ENCODE measurements at places on chromosomes 11 and 22.
A peak's percentile ranks its signal among the peaks of the same experiment; 100 is the strongest.

DNA sequence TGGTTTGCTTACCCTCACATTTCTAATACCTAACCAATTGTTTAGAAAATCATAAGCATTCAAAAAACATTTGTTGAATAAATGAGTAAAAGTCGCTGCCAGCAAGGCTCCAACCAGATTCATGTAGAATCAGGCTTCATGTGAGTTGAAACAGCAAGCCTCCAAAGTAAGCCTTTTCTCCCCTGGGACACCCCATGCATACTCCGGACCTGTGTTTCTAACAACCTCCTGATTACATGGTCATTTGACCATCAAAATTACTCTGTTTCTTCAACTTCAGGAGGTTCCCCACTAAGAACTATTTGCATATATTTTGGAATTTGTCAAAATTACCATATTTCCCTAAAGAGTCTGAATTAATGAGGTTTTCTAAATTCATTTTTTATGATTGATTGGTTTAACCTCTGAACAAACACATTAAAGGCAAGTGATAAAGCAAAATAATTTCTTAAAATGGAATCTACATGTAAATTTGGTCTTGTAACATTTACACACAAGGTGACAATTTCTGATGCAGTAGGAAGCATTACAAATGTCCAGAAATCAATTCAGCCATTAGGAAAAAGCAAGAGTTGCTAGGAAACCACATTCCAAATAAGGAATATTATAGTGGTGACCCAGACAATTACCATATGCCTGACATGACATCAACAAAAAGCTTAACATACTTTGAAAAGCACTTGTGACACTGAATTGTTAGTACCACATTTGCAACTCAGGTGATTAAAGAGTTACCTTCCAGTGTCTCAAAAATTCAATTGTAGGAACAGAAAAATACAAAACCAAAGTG lies 252.6 kb downstream of the GUCY1A2 start:
- DNase-seq: no peak

GRCh38 chr11:118641397-118642019 lies 34.1 kb downstream of the PHLDB1 start:
- peak; percentile 99 for DNase-seq

DNA sequence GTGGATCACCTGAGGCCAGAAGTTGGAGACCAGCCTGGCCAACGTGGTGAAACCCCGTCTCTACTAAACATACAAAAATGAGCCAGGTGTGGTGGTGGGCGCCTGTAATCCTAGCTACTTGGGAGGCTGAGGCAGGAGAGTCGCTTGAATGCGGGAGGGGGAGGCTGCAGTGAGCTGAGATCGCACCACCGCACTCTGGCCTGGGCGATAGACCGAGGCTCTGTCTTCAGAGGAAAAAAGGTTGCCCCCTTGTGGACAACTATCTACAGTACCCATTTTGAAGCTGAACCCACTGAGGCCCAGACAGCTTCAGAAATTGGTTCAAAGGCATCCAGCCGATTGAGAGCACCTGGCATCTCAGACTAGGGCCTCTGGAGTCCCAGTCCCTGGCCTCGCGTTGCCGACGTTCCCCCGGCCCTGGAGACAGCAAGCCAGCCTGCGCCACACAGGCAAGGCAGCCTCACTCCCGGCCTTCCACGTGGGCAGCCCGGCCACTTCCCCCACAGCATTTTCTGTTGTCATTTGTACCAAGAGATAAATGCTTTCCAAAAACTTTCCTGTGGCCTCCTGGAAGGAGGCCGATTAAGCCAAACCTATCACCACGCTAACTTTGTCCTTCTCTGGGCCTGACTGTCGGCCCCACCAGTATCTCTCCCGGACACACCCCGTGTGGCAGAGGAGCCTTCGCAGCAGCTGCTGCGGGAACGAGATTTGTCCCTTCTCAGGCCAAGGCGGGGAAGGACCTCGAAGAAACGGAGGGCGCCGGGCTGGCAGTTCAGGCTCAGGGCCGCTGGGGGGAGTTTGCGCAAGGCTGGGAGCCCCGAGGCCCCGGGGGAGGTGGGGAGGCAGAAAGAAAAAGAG lies 82.8 kb downstream of the FLI1 start:
- no peak for DNase-seq

DNA sequence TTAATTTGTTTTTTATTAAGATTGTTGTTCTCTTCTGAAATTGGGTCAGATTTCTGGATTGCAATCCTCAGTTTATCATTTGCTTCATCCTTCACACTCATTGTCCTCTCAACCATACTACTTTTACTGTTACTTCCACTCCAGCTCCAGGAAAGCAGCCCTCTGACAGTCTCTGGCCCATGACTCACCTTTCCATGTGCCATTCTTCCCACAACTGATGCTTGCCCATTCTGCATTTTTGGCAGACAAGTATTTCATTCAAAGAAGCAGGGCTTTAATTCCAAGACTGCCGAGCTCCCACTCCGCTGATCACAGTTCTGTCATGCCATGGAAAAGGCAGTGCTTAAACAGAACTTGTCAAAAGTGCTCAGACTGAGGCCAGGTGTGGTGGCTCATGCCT lies 139.2 kb downstream of the WNT11 start:
- DNase-seq: no peak

GRCh38 chr11:70824605-70825245 lies 426.4 kb downstream of the CTTN start:
- DNase-seq: peak; percentile 56

GRCh38 chr11:28537822-28538221 lies 429.6 kb downstream of the METTL15 start:
- no peak for DNase-seq

DNA sequence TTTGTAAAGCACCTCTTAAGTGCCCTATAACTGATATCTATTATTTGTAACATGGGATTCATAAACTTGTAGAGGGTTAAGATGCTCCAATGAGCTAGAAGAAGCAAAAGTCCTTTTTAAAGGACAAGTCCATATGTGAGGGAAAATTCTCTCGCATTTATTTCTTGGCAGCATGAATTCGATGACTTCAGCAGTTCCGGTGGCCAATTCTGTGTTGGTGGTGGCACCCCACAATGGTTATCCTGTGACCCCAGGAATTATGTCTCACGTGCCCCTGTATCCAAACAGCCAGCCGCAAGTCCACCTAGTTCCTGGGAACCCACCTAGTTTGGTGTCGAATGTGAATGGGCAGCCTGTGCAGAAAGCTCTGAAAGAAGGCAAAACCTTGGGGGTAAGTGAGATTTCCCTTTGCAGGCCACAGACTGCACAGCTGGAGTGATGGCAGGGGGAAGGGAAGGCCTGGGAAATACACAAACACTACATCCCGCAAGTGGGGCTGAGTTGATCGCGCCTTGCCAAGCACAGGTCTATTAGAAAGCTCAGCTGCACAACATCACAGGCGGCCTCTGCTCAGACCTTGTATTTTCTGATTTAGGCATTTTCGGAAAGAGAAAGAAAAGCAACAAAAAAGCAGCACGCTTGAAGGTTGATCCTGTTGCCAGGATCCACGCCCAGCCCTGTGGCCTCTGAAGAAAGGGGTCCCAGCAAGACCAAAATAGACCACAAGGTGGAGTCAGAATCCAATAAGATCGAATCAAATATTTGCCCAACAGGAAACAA lies 1.5 kb downstream of the MS4A8 start:
- no peak for DNase-seq

DNA sequence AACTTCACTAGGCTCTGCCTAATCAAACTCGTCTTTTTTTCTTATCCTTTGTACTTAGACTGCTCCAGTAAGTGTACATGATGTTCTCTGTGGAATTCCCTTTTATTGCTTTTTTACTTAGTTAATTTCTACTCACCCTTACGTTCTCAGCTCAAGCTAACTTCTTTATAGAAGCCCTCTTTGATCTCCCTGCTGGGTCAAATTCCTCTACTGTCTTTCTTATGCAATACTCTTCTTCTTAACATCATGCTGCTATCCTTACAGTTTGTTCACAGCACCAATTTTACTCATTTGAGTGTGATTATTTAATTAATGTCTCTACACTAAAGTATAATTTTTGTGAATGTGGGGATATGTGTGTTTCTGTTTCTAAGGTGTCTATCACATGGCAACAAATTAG lies 498.3 kb downstream of the CNTN5 start:
- DNase-seq: no peak

DNA sequence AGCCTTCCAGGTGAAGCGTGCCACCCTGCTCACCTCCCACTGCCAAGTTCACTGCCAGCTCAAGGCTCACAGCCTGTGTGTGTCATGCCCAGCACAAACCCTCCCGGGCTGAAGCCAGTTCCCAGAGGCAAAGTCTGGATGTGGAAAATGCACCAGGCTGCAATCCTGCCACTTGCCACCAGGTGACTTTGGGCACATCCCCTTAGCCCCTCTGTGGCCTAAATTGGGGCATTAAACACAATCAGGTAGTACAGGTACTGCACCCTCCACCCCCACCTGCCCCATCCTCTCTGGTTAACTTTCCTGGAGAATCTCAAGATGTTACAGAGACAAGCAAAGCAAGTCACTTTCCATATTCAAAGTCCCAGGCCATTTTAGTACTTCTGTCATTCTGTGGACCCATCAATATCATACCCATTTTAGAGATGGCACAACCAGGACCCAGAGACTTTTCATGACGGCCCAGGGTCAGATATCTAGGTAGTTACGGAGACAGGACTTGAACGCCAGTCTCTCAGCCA lies 1.8 kb upstream of the RASD2 start:
- no peak for DNase-seq

DNA sequence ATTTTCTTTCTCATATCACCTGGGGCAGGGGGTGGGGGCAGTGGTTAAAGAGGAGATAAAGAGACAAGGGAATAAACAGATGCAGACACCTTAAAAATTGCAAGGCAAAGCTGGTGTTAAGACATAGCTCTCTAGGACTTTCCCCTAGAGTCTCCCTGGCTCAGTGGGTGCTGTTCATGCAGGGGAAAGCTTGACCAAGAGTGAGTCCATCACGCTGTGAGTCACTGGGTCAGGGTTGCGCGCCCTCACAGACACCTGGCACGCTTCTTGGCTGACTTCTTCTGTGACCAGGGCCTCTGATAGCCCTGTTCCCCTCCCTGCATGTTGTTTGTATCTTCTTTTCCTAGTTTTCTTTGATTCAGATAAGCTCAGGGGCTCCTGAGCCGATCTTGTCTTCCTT lies 31.9 kb downstream of the COMMD9 start:
- no peak for DNase-seq

DNA sequence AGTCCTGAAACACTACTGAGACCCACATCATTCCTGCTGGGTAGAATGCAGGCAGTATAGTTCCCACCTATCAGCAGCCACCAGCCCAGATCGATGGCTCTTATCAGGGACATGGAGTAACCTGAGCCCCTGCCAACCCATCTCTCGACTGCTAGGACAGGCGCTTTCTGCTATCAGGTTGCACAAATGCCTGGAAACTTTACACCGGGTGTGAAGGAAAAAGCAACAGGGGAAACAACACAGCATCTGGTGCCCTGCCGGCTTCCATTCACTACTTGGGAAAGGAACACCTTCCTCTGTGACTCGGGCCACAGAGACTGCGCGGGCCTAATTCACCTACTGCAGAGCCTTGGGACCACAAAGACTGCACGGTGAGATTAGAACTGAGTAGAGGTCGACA lies 18.5 kb downstream of the RBFOX2 start:
- peak; percentile 6 for DNase-seq

DNA sequence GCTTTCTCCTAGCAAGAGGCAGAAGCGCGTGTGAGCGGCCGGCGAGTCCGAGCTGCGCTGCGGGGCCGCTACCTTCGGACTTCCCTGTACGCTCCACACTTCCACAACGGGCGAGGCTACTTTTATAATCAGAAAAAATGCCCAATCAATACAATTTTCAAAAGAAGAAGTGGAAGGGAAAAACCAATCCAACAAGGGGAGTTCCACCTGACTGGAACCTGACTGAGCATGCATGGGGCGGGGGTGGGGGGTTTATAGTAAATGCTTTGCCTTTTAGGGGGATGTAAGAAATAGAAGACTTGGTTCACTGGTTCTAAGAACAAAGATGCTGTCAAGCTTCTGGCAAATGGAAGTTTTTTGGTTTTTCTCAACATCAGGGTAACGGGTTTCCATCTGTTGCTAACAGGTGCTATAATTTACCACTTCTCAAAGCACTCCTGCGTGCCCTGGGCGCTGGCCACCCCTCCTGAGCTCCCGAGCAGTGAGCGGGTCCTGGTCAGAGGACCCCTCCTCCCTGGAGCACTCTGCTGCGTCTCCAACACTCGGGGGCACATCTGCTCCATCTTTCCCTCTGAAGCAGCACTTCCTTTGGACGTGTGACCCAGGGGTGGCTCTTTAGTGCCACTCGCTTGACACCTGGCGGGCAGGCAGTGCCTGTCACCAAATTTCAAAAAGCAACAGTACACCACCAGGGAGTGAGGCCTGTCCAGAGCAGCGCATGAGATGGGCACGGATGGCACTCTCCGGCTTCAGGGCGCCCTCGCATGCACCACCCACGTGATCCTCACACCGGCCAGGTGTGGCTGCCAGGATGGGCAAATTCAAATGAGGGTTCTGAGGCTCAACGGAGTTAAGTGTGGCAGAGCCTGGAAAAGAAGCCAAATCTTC lies 21.6 kb upstream of the BID start:
- DNase-seq: no peak

GRCh38 chr22:39721206-39722031 lies 150.9 kb downstream of the CACNA1I start:
- DNase-seq: no peak

DNA sequence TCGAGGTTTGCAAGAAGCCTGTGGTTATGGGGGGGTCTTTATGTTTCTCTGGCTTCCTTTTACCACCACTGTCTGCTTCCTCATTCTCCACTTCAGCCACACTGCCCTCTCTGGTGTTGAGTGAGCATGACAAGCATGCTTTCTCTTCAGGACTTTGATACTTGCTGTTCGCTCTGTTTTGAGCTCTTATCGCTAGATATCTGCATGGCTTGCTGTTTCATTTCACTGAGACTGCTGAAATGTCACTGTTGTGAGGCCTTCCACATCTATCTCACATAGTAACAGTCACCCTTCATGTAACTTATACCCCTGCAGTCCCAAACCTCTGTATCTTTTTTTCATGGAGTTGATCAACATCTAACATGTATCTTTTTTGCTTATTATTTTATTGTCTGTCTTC lies 59.8 kb downstream of the TMEM135 start:
- no peak for DNase-seq

All from DMS79 treated with DMSO at 0.1 percent for 48 hours (cell line).